ENCODE measurements at places on chromosomes 4 and X.

GRCh38 chrX:136767104-136767941 lies 13.4 kb downstream of the ARHGEF6 start:
- peak; percentile 17 for DNase-seq

DNA sequence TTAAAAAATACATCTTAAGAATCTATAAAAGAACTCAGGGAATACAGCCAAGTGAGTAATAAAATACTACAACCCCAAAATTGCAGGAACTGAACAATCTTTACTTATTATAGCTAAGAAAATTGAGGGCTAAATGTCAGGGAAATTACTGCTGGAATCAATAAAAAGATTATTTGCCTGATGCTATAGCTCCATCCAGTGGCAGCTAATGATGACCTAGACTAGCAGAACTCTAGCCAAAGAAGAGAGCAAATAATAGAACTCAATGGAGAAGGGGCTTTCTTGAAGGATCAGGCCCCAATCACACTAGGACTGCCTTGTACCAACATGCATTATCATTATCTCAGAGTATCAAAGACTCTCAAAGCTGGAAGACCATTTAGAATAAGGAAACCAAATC lies 85.0 kb upstream of the FAM241A start:
- DNase-seq, result no peak

- no peak for DNase-seq
Observed at GRCh38 chrX:35076061-35076460, 133.5 kb downstream of the FAM47B start.

DNA sequence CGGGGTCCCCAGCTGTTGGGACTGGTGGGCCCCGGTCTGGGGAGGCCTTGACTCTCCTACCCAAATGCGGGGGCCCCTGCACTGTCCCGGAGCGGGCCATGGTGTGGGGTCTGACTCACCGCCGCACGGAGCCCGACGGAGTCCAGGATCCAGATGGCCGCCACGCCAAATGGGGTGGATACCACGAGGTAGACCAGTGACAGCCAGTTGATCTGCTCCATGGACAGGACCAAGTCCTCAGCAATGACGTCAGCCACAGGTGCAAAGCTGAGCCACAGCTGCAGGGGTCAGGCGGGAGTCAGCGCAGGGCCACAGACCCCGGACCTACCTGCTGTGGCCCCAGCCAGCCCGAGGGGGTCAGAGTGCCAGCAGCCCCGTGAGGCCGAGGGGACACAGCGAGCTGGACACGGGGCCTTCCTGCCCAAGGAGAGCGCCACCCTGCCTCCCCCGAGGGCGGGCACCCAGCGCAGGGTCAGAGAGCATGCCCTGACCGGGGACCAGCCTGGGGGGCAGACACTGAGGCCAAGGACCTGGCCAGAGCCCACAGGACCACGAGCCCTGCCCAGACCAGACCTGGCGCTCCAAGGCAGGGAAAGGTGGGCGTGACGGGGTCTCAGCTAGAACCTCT lies 2.4 kb downstream of the SLC49A3 start:
- DNase-seq, result no peak

DNA sequence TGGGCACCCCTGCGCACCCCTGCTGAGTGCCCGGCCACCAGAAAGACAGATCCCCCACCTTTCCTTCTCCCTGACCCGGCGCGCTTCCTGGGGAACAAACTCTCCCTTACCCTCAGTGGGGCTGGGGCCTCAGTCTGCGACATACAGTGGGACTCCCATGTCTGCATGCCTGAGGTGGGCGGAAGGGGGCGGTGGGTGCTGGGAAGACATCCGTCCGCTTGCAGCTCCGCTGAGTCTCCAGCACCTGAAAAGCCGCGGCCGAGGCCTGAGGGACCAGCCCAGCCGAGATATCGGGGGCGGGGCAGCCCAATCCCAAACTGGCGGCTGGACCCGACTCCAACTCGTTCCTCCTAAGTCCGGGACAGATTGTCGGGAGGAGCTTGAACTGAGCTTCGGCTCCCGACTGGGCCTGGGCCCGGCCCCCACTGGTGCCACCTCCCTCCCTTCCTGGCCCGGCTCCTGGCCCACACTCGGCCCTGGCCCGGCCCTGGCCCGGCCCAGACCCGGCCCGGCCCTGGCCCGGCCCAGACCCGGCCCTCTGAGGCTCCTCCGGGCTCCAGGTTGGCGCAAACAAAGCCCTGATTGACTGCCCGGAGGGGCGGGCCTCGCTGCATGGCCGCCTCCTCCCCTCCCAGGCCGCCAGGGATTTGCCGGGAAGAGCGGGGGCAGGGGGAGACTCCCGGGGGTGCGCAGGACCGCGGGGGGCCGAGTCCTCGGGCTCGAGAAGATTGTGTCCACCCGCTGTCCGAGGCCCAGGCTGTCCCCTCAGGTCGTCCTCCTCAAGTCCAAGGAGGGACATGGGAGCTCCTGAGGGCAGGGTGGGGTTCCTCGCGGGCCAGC lies 877 bp upstream of the SLC16A2 start:
- DNase-seq, result no peak

GRCh38 chr4:7206385-7206784 lies 14.0 kb downstream of the SORCS2 start:
- no peak for DNase-seq

DNA sequence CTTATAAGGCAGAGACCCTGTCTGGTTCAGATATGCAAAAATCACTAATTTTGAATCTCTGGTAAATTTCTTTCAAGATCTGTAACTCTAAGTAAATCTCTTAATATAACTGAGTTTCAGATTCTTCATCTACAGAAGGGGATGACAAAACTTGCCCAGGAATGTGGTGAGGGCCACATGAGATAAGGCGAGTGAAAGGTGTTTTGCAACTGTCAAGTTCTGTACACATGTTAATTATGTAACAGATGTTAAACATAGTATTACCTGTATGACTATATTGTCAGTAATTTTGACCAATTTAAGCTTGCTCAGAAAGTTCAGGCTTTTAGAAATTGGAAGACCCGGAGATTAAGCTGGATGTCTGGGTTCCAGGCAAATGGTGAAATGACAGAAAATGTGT lies 549 bp upstream of the GLRB start:
- no peak for DNase-seq

DNA sequence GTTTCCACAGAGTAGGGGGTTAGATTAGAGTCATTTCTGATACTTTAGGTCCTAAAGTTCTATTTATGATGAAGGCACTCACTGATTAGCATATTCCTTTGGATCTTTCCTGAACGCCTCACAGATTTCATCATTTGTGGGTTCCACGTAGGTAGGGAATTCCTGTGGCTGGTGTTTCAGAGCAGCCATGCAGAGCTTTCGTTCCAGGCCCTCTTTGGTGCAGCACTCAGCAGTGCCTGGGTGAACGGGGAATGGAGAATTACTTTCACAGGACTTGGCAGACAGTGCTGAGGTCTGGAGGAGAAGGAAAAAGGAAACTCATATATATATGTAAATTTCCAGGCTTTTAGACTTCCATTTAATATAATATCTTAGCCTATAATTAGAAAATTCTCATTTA lies 18.5 kb downstream of the GC start:
- DNase-seq, result no peak

DNA sequence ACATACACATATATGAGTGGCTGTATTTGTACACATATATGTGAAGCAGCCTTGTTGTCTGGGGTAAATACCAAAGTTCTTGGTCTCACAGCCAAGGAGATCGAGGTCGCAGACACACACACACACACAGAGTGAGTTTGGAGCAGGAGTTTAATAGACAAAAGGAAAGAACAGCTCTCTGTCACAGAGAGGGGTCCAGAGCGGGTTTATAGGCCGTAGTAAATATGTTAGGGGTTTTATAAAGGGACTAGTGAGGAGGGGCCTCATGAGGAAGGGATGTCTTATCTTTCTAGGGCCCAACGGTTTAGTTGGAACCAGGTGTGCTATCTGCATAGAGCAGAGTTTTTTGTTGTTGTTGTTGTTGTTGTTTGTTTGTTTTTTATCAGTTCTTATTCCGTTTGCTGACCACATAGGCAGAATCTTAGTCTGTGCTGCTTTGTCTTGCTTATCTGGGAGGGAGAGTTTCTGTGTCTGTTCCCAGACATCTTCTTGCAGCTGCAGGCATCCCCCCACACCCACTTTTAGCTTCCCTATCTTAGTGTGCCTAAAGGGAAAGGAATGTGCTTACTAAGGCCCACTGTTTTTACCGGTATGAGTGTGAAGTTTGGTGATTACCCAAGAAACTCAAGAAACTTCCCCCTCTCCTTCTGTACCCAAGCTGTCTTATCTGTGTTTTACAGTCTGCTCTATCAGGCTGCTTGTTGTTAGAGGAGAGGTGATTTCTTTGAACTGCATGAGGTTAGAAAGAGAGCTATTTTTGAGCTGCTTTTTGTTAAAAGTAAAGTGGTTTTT lies 91.9 kb downstream of the TENT5D start:
- no peak for DNase-seq

DNA sequence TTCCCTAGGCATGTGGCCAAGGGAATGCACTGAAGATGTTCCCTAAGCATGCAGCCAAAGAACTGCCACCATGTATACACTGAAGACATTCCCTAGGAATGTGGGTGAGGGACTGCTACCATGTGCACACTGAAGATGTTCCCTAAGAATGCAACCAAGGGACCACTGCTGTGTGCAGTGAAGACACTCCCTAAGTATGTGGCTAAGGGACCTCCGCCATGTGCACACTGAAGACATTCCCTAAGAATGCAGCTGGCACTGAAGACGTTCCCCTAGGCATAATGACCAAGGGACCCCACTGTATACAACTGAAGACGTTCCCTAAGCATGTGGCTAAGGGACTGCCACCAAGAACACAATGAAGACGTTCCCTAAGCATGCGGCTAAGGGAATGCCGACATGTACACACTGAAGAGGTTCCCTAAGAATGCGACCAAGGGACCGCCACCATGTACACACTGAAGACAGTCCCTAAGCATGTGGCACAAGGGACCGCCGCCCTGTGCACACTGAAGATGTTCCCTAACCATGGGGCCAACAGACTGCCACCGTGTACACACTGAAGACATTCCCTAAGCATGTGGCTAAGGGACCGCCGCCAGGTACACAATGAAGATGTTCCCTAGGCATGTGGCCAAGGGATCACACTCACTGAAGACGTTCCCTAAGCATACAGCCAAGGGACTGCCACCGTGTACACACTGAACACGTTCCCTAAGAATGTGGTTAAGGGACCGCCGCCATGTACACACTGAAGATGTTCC lies 25.6 kb downstream of the DHRSX start:
- DNase-seq, result no peak

GRCh38 chr4:73740353-73740778 lies at the start of gene CXCL8:
TSS of gene CXCL8 (plus strand) at chr4:73740569. CDS start at chr4:73740659, 90 bp downstream.
- no peak for DNase-seq

- no peak for DNase-seq
Observed at GRCh38 chr4:100872811-100873210, 355.0 kb upstream of the EMCN start.

- no peak for DNase-seq
Observed at GRCh38 chr4:146265950-146266490, 51.7 kb downstream of the REELD1 start.

DNA sequence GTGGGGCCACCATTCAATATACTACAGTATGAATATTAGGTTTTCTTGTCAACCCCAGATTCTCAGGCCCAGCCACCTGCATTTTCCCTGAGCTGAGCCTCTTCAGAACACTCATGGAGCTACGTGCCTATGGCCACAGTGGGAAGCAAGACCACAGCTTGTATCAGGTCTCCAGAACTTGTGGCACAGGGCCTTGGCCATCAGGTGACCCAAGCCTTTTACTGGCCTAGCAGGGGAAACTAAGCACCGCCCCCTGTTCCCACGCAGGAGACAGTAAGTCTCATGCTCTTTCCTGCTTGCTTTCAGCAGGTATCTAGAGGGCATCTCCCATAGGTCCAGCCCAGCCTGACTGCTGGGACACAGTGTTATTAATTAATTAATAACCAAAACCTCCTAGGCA lies 138.4 kb upstream of the MAMLD1 start:
- DNase-seq, result no peak

GRCh38 chrX:71872542-71873458 lies 37.8 kb upstream of the NHSL2 start:
- DNase-seq, result no peak
